T-helper 2 cell (primary cell): ENCODE measurements at places on chromosomes 1 and 21.

GRCh38 chr1:161997152-161997551 is 26.5 kb downstream of the OLFML2B start:
- DNase-seq: no peak

- no peak for DNase-seq
These were observed 428.3 kb downstream of the KIF26B start for GRCh38 chr1:245583081-245583480.

GRCh38 chr1:234962340-234962989 is 166.2 kb downstream of the TOMM20 start:
- peak; percentile 71 for DNase-seq

DNA sequence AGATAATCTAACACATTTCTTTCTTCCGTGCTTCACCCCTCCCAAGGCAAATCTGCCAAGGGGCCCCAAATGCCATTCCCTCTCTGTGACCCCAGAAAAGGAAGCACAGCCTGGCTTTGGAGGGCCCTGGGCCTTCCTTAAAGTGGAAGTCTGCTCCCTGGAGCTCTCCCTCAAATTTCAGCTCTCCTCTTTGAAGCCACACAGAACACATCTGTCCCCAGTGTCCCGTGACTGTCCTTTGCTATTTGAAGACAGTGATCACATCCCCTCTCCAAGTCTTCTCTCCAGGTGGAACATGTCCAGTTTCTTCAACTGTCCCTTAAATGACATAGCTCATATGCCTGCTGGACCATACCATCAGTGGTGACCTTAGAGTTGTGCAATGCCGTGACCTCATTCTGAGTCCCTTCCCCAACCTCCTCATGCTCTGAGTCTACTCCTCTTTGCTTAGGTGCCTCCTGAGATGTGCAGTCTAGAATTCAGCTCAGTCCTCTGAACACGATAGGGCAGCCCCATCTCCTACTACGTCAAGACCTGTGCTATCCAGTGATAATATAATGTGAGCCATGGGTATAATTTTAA is 18.4 kb upstream of the FOXO6 start:
- no peak for DNase-seq

- DNase-seq: no peak
These were observed 87.5 kb upstream of the RUNX3 start for GRCh38 chr1:25017436-25018109.

DNA sequence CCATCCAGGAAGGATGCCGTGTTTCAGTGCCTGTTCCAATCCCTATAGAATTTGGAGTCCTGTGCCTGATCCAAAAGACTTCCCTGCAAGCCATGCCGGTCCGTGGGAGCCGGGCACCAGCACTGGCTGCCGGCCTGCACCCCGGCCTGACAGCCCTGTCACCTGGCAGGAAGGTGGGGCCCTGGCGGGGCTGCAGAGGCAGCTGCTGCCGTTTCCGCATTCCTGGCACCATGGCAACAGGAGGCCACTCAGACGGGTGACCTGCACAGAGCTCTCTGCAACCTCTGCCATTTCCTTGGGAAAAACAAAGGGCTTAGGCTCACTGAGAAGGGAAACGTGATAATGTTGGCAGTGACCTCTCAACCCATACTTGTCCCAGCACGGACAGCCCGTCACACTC is 63.2 kb upstream of the TMEM51 start:
- no peak for DNase-seq

DNA sequence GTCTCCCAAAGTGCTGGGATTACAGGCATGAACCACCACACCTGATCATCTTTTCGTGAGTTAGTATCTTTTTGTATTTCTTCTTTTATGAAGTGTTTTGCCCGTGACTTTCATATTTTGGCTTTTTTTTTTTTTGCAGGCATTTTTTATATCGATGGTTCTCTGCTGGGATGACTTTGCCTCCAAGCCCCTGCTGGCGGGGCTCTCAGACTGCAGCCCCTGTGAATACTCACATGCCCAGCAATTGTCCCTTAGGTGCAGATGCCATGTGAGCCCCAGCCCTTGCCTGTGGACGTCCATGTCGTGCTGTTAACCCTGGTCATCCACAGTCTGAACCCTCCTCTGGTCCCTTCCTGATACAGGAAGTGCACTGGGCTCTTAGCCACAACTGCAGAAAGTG is 21.7 kb downstream of the CRYAA start:
- DNase-seq: no peak

GRCh38 chr1:230306169-230306568 is 120.0 kb downstream of the PGBD5 start:
- DNase-seq: no peak

DNA sequence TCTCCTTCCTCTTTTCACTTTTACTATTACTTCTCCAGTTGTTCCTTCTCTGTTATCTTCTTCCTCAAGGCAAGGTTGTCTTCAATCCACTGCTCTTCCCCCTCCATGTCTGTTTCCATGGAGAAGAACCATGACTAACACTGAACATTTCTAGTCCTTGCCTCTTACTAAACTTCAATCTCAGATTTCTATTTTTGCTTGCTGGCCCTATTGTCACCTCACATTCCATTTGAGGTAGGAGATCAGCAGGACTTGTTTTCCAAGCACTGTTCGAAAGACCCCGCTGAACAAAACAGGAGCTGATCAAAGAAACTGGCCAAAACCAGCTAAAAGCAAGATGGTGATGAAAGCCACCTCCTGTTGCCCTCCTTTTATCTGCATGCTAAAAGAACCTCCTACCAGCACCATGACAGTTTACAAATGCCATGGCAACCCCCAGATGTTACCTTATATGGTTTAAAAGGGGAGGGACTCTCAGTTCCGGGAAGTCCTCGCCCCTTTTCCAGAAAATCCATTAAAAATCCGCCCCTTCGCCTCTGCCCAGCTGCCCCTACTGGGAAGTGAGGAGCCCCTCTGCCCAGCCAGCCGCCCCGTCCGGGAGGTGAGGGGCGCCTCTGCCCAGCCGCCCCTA is 22.6 kb downstream of the GON4L start:
- no peak for DNase-seq

DNA sequence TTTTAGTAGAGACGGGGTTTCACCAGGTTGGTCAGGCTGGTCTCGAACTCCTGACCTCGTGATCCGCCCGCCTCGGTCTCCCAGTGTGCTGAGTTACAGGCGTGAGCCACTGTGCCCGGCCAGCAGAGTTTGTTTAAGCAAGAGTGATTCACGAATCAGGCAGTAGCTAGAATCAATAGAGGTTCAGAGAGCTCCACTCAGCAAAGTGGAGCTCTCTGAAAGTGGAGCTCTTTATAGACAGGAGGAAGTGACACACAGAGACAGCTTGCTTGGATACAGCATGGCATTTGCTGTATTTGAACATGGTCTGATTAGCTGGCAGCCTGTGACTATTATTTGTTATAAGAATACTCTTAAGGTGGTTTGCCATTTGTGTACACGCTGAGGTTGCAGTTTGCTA is 27.1 kb upstream of the CD34 start:
- DNase-seq: no peak

DNA sequence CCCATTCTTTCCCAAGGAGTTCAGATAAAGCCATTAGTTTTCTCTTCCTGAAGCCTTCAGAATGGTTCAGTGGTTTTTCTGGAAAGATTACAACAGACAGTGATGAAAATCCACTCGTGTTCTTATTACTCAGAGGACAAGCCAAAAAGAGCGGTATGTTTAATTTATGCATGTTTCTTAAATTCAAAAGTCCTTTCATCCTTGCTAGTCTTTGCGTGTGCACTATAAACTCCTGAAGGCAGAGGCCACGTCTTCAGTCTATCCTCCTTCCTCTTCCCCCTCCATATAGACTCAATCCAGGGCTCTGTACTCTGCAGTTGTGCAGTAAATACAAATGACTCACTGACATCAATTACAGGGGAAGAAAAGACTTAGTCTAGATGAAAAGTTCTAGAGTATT is 409.2 kb upstream of the PLXNA2 start:
- DNase-seq: no peak

- no peak for DNase-seq
These were observed 3.0 kb downstream of the RWDD3 start for GRCh38 chr1:95236784-95237575.

- DNase-seq: no peak
These were observed 150.6 kb upstream of the UBE2U start for GRCh38 chr1:64052777-64053176.

GRCh38 chr1:115227346-115228082 is 110.5 kb downstream of the NGF start:
- no peak for DNase-seq

- no peak for DNase-seq
These were observed 16.0 kb upstream of the XCL1 start for GRCh38 chr1:168560370-168560769.

- no peak for DNase-seq
These were observed 4.1 kb upstream of the GABRD start for GRCh38 chr1:2014741-2015735.

DNA sequence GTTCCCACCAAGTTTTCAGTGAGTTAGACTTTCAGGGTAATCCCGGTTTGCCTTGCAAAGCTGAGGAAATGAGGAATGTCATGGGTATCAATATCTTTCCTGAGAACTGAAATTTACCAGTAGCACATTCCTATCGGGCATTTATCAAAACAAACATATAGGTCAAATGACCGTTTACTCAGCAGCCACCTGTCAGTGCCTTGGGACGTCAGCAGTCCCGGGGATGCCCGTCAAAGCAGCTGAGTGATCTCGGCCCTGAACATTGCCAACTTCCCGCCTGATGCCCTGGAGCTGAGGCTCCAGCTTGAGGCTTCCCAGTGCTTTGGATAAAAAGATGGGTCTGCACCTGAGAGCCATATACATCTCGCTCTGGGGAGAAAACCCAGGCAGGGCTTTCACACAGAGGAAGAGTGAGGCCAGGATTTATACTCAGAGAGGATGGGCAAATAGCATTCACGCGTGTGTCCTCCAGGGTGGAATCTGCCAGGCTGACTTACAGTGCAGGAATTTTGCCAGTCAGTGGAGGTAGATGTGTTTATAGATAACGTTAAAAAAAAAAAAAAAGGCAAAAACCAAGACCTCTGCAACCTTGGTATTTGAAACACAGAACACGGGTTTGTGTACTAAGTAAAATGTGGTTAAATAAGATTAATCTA is 435.7 kb upstream of the VAMP3 start:
- DNase-seq: no peak

- no peak for DNase-seq
These were observed 19.1 kb downstream of the DIP2A start for GRCh38 chr21:46477765-46478164.

DNA sequence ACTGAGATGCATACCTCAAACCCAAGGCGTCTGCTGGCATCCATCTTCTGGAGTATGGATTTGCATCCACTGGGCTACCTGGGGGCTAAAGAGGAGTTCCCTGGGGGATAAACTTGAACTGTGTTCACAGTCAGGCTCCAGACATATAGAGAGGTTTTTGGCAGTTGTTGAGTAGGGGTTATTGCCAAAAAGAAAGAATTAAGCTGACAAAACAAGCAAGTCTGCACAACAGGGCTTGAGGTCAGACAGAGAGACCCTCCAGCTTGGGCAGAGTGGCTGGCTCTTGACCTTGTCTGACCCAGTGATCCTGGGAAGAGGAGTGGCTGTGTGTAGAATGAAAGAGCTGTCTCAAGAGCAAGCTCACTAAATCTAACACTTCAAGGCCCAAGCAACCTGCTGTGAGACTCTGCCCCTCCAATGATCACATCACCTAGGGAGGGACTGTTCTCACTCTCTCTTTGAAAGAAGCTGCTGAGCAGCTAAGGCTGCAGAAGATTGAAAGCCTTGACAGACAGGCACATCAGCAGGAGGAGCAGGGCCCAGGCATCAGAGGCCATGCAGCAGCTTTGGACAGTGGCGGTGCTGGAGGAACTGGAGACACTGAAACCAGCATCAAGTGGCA is 61.5 kb downstream of the SYT2 start:
- DNase-seq: no peak

DNA sequence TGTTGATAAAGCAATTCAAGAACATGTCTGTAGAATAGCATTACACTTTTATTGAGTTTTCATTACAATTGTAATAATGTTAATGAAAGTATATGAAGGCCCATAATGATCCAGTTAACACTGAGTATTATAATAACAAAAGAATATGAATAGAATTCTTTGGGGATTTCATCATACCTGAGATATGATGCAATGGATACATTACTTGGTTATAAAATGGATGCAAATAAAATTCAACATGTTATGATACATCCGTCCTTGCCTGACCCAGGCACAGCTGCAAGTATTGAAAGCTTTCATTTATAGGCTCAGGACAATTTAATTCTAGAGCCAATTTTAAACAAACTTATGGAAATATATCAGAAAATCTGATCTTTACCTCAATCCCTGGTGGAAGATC is 8.2 kb upstream of the KCNA3 start:
- DNase-seq: no peak

DNA sequence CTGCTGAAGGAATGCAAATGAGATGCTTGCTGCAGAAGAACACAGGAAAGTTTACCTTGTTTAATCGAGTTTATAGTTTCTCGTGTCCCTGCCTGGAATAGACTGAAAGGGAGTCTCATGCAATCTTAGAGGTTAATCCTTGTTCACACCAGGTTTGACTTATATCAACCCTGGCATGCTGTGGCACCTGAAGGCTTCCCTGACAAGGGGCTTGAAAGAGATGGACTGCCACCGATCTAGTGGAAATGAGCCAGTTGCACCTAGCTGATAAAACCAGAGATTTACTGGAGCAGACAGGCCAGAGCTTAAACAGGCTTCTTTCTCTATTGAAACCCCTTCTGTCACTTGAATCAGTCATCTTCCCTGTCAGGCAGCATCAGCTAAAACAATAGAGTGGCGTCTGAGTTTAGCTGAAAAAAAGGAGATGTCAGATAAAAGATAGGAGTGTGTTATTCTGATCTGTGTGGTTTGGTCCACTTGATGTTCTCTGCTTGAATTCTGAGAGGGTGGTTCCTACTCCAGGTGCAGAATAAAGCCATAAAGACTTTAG is 349.7 kb downstream of the RWDD3 start:
- DNase-seq: no peak

DNA sequence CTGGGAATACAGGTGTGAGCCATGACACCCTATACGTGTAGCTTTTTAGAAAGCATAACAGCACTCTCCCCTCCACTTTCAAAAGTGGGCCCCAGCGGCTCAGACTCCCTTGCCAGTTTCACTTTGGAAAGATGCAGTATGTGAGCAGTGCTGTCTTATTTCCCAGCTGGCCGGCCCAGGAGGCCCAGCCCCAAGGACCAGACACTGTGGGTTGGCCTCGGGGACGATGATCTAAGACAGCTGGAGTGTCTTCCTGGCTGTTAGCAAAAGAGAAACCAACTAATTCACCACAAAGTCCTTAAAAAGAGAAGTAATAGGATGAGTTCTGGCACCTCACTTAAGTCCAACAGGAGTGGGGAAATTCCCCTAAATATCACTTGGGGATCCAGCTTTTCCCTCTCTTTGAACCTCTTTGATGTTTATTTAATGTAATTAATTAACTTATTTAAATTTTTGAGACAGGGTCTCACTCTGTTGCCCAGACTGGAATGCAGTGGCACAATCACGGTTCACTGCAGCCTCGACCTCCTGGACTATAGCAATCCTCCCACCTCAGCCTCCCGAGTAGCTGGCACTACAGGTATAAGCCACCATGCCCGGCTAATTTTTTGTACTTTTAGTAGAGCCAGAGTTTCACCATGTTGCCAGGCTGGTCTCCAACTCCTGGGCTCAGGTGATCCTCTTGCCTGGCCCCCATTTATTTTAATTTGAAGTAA is 17.6 kb upstream of the CLIC4 start:
- no peak for DNase-seq
